ENCODE measurements at places on chromosomes 3 and 15.
A peak's percentile ranks its signal among the peaks of the same experiment; 100 is the strongest.

GRCh38 chr3:12777171-12777570 is 18.1 kb upstream of the TMEM40 start:
- no peak for DNase-seq

DNA sequence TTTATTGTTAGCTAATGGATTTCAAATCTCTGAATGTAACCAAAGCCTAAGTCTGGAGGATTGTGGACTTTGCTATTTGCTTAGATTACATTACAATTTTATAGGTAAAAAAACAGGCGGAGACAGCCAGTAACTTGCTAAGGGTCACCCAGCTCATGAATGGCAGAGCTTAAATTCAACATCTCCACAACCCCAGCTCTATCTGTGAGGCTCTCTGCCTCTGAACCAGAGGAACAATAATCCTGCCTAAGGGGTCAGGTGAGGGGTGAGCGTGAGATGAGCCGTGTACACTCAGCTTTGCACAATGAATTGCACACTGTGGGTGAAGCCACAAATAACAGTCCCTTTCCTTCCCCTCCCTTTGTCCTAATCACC is 69.8 kb upstream of the SPATA12 start:
- DNase-seq: no peak

DNA sequence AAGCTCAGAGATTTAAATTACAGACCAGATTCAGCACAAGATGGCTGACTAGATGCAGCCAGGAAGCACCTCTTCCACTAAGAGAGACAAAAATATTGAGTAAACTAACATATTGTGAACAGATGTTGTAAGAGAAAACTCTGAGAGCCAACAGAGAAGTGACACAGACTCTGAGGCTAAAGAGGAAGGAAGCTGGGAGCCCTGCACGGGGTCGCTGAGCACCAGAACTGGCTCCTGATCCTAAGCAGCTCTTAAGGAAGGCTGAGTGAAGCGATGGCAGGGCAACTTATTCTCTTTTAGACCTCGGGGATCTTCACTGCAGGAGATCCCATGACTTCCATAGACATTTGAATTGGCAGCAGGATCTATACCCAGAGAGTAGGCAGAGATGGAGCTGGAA is 578.0 kb upstream of the GRM7 start:
- DNase-seq: no peak

DNA sequence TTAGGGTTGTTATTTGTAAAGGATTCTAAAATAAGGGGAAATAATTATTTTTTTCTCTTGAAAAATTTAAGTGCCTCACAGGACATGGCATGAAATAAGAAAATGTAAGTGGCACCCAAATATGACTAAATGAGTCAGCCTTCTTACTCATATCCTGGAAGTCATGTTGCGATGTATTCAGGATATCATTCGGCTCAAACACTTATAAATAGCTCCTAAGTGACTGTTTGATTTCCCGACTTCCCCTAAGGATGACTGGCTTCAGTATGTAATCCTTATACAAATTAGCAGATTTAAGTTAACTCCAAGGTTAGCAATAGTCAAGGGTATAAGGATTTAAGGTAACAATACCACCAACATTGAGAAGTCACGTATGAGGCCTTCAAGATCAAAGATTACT is 57.3 kb upstream of the OSTN start:
- DNase-seq: no peak

- DNase-seq: no peak
Measured at GRCh38 chr3:196563721-196564225, 4.6 kb downstream of the WDR53 start.

DNA sequence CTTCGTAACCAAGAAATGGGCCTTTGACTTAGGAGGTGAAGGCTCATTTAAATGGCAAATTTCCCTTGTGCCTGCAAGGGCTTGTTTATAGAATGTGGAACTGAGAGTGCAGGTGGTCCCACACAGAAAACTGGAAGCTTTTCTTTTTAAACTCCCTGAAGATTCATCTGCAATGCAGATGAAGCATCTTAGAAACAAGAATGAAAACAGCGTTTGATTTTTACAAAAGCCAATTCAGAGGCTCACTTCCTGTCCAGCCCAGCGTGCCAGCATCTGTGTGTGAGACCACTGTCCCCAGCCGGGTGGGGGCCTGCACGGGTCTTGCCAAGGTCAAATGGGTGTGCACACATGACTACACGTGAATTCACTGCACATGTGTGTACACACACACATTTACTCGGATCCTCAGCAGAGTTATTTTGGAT is 94.7 kb downstream of the LINGO1 start:
- DNase-seq: no peak

DNA sequence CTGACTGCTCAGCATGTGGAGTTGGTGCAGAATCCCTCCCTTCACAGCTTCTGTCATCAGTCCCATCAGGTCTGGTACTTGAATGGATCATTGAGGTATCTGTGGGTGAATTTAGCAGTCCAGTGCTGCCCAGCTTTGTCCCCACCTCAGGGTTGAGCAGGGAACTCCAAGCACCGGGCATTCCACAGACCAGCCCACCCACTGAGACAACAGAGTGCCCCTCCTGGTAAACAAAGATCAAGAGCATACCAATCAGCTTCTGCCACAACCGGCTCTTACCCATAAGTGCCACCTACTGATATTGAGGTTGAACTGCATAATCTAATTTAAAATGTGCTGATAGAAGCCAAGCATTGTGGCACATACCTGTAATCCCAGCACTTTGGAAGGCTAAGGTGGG is 57.1 kb upstream of the FXR1 start:
- DNase-seq: no peak

DNA sequence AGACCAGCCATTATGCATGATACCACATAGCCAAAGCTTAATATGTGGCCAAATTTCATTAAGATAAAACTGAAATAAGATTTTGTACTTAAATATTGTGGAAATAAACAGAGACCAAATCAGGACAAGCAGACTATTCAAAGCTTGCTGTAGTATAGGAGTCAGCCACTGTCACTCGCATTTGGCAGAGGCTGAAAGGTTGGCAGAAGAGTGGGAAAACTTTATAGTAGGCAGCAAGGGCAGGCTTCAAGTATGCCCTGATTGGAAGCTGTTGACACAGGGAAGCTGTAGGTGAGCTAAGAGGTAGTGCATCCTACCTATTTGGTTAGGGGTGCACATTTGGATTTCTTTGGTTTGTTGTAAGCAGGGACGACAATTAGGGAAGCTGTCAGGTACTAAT is 202.5 kb upstream of the PDZRN3 start:
- no peak for DNase-seq

- peak; percentile 61 for DNase-seq
Measured at GRCh38 chr15:27358751-27359434, 387.9 kb downstream of the GABRG3 start.

DNA sequence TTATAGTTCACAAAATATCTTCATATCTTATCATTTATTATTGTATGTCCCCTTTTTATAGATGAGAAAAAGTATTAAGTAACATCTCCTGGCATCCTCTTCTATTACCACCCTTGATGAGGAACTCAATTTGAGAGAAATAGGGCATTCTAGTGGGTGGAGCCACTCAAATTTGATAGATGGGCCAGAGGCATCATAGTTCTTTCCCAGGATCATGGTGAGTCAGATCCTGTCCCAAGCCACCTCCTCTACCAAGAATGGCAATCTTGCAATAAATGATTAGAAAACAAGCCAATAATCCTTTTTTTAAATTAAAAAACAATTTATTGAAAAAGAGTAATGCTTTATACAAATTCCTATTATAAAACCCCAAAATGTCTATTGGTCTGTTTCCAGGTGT is 16.8 kb downstream of the CLDN1 start:
- DNase-seq: no peak

GRCh38 chr3:61841111-61841845 is 279.9 kb downstream of the PTPRG start:
- DNase-seq: no peak

DNA sequence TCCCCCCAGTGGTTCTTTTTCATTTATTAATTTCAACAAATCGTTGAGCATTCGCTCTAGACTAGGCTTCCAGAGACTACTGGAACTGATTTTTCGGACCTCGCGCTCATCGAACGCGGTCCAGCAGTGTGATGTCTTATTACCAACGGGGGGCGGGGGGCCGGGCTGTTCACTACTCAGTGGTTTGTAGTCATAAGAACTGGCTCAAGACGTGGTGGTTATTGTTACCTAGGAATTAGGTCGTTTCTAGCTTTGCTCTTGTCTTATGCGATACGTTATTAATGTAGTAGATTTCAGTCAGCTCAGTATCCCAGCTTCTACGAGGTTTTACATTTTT is 858 bp downstream of the RBM5 start:
- peak; percentile 58 for DNase-seq

- DNase-seq: peak; percentile 26
Measured at GRCh38 chr3:14222900-14223594, 44.4 kb downstream of the LSM3 start.

DNA sequence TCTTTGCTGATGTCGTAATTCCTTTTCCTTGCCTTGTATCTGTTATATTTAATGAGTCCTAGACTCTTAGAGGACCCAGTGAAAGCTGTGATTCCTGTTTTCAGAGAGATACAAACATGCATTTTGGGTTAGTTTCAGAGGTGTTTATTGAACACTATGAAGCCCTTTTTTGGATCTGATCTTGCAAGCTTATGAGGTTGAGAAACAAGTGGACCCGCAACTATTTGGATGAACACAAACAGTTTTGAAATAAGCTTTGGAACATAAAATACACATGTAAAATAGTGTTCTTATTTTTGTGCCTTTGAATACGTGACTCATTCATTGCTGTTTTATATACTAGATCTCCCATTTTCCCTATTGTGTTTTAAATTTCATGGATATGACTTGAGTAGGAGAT is 33.5 kb downstream of the SNRK start:
- no peak for DNase-seq

- no peak for DNase-seq
Measured at GRCh38 chr3:33826206-33826605, 27.8 kb downstream of the PDCD6IP start.

- DNase-seq: no peak
Measured at GRCh38 chr3:190617185-190617584, 103.3 kb downstream of the IL1RAP start.

GRCh38 chr3:141812084-141812483 is 48.9 kb downstream of the GRK7 start:
- DNase-seq: no peak

- no peak for DNase-seq
Measured at GRCh38 chr3:18233987-18234716, 191.0 kb downstream of the SATB1 start.

- DNase-seq: no peak
Measured at GRCh38 chr3:188915127-188915526, 256.6 kb upstream of the TPRG1 start.

GRCh38 chr15:70252951-70253320 is 155.2 kb upstream of the TLE3 start:
- DNase-seq: no peak

DNA sequence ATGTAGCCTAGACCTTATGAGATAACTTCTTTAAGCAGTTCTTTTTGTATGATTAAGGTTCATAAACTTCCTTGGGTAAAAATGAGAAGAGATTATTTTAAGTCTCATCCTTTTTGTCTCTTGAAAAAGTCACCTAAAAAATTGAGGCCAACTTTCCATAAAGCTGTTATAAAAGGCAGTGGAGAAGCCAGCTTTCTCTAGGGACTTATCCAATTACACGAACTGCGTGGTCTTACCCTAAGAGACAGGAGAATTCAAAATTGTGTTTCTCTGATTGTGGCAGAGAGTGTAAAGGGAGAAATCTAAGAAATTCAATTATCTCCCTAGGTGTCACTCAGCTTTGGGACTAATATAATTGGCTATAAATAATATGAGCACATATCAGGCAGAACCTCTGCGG is 262.0 kb downstream of the SHOX2 start:
- no peak for DNase-seq

DNA sequence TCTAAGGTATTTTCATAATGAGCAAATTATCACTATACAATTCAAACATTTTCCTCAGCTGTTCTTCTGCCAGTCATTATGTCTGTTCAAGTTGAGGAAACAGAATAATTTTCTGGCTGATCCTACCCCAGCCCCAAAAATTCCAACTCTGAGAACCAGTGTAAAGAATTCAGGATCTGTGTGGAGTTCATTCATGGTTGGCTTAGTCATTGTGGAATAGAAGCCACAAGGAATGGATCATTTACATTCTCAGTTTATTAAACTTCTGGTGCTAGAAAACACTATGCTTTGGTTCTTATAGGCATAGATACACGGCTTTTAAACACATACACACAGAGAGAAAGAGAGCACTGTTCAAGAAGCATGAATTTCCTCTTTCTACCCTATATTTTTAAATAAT is 134.6 kb downstream of the CMSS1 start:
- DNase-seq: no peak

- peak; percentile 92 for DNase-seq
Measured at GRCh38 chr3:194140520-194141414, 4.8 kb downstream of the HES1 start.

DNA sequence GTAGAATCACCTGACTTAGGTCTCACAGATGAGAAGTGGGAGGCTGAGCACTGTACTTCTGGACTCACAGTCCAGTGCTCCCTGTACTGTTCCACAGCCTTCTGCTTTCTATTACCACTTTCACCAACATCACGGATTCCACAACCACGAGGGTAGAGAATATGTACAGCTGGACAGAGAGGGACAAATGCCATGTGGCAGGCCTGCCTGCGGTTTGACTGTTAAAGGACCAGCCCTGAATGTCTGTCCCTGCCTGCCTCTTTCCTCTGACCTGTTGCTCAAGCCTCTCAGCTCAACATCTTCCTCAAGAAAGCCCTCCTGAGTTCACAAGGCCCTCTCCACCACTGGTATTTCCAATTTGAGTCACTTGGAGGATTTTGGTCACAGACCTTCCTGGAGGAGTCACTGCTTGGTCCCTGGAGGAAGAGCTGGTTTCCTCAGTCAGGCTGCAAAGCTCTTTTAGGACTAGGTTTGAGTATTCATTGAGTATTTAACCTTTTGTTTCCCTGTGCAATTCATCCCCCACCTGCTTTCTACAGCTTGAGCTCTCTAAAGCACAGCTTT is 49.1 kb downstream of the RAB11A start:
- DNase-seq: no peak

All from islet precursor cell (in vitro differentiated cells).